ENCODE measurements at places on chromosomes 3 and 15. TPM values are rescaled to one million over a fixed set of nuclear protein-coding genes. Genes with fewer than 3 reads are reported as not detected.

DNA sequence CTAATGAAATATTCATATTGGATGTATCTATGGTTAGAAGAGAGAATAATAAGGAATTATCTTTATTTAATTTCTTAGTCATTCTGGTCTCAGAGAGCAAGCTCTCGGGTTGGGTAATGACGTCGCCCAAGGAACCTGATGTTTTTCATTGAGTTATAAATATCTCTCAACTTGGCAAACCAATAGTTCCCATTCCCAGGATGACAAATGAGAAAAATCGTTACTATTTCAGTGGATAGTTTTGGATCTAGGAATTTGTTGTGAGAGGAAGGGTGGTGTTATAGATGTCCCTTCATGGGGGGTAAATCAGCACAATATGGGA is 162.9 kb upstream of the NR2E3 start:
- no peak for DNase-seq

DNA sequence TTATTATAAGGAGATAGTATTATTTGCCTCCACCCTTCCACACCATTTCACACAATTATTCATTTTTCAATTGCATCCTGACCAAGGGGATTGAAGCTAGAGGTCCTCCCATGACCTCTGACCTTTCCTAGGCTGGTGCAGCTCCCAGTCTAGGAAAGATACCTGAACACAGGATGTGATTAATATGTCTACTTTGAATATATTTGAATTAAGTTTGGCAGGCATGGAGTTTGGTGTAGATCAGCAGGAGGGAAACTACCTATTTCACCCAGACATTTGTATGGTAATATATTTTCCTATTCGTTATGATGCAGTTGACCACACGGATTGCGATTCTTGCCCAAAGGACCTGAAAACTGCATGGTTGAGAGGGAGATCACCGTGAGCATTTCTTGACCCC is 596.3 kb downstream of the AGBL1 start:
- no peak for DNase-seq

DNA sequence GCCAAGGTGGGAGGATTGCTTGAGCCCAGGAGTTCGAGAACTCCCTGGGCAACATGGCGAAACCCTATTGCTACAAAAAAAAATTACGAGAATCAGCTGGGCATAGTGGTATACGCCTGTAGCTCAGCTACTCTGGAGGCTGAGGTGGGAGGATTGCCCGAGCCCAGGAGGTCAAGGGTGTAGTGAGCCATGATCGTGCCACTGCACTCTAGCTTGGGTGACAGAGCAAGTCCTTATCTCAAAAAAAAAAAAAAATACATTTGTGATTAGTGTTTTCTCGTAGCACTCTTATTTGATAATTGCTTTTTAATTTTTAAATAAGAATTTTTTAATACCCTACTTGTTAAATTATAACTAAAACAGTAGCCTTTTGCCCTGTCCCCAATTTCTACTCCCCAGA is 18.4 kb downstream of the IREB2 start:
- no peak for DNase-seq

GRCh38 chr3:129985113-129985512 is 10.6 kb downstream of the TRH start:
- no peak for DNase-seq

DNA sequence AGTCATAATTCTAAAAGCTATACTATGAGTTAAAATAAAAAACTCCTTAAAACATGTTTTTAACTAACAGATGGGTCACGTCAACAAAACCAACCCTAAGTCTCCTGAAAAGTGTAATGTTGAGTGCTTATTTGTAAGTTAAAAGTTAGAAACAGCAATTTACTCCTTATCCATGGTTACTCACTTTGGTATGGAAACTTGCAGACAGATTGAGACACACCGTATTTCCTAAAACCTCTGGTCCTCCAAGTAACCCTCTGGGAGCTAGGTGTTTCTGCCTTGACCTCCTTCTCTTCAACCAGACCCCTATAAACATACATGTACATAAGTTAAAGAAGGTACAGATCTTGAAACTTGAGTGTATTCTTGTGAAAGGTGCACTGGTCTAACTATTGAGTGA is 3.1 kb downstream of the COL8A1 start:
- DNase-seq, result no peak

GRCh38 chr15:67307889-67308597 is 53.5 kb downstream of the IQCH start:
- no peak for DNase-seq

The TRANK1 gene
- 13.9 TPM for total RNA-seq

The SLC28A2 gene
- not detected for total RNA-seq

All from posterior vena cava (tissue), 2 donors.